ENCODE measurements at places on chromosomes 4 and X.

GRCh38 chr4:159353422-159354116 lies 250.7 kb downstream of the RAPGEF2 start:
- DNase-seq, result no peak

DNA sequence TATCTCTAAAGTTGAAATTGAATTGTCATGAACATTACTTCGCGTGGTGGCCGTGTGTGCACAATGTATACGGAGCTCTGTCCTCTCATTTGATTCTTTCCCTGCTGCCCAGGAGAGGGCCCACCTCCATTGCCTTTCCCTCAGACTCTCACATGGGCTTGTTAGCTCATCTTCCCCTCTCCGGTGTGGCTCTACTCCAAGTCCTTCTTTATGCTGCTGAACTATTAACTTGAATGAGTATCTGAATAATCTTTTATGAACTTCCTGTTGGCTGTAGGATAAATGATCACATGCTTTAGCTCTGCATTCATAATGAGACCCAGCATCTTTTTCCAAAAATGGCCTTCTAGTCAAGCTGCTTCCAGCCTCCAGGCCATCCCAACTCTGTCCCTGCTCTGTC lies 68.8 kb upstream of the CLNK start:
- no peak for DNase-seq

- no peak for DNase-seq
Measured at GRCh38 chr4:45358573-45359506, 632.5 kb upstream of the GNPDA2 start.

GRCh38 chrX:72100051-72100755 lies 31.5 kb downstream of the RTL5 start:
- DNase-seq, result no peak

GRCh38 chr4:144547678-144548298 lies 98.2 kb upstream of the HHIP start:
- no peak for DNase-seq

Measured in T1000 (cell line).